ENCODE measurements at places on chromosomes 12 and 14.
A peak's percentile ranks its signal among the peaks of the same experiment; 100 is the strongest.

DNA sequence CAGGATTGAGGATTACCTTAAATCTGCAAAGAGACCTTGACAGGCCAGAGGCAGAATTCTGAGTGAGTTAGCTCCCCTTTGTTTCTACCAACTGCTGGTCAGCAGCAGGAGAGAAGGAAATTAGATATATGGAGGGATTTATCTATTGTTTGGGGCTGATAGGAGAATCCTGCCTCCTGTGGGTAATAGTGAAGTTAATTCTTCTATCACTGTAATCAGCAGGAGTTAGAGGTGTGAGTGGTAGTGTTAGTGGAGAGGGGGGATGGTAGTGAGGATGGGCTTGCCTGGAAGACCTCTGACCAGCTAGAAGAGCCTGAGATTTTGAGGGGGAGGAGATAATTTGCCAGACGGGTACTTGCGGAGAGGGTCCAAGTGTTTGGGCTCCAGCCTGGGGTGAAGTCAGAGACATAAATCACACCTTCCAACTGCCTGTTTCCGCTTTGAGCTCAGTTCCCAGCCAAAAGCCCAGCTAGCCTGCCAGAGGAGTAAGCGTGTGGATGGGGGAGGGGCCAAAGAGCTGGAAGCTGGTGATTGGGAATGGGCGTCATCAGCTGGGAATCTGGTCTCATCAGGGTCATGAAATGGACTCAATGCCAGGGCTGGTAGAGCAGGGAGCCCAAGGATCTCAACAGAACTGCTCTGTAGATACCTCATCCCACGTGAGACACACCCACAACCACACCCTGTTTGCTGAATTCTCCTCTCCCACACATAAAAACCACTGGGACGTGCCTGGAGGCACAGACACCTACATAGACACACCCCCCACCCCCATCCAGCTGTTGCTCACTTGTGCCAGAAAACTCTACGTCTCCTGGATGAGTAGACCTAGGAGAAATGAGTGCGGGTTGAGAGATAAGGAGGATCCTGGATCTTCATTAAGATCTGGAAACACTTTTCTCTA lies 13.1 kb upstream of the ITGA5 start:
- peak; percentile 67 for DNase-seq

DNA sequence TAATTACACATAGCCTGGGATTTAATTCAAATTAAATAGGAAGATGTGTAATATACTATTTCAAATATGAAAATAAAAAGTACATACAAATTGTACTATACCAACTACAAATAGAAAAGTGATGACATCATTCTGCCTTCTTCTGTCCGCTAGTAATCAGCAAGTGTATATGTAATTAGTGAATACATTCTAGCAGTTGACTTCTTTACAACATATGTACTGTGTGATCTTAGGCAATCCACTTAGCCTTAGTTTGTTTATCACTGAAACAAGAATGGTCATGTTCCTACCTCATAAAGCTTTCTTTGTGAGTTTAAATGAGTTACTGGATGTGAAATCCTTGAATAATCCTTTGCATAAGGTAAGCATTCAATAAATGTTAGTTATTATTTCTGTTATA lies 7.8 kb upstream of the LUM start:
- DNase-seq: no peak

DNA sequence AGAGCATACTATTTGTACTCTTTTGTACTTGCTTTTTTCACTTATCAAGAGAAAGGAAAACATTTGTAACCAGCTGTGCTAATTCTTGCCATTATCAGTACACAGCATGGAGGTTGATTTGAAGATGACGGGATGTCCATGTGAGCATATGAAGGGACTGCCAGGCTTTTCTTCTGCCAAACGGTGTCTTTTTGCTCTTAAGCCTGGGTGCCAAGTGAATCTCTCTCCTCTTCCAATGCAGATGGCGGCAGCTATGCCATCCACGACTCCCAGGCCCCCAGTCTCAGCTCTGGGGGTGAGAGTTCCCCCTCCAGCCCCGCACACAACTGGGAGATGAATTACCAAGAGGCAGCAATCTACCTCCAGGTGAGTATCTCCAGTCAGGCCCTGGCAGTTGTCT lies 38.9 kb downstream of the TPCN1 start:
- no peak for DNase-seq

GRCh38 chr14:60095231-60095630 lies 3.5 kb downstream of the PCNX4 start:
- DNase-seq: no peak

DNA sequence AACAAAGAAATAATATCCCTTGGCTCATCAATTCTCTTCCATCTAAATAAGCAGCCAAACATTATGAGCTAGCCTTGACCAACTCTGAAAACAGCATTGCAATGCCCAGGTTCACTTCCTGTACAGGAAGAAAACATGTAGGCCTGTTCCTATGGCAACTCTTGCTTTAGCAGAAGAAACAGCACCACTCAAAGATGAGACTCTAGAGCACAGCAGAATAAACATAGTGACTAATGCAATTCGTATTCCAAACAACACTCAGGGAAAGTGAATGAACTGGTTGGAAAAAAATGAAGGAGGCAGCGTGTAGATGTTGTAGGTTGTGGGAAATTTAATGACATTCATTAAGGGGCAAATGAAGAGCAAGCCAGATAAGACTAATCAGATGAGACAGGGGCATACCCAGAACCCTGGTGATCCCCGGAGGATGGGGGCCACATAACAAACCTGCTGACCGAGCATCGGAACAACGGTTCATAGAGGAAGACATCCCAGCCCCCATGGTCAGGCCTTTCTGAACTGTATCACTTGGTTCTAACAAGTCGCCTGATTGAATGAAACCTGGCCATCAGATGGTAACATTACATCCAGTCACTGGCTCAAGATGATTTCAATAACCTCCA lies 9.0 kb downstream of the ARHGDIB start:
- DNase-seq: no peak

DNA sequence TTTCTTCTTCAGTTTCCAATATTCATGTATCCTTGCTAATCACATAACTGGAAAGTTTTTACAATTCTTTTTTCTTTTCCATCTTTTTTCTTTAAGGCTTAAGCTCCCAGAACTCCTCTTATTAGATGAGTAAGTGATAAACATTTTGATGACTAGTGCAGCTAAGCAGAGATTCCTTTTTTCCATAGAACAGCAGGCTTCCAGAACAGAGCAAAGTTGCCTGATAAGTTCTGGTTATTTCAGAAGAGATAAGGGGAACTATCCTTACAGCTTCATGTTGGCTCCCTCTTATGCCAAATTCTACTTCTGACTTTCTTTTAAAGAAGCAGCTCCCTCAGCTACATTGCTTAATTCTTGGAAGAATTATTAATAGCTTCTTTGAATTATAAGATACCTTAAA lies 194.7 kb upstream of the FAR2 start:
- no peak for DNase-seq

- DNase-seq: no peak
Observed at GRCh38 chr12:65532764-65533163, 254.3 kb downstream of the MSRB3 start.

DNA sequence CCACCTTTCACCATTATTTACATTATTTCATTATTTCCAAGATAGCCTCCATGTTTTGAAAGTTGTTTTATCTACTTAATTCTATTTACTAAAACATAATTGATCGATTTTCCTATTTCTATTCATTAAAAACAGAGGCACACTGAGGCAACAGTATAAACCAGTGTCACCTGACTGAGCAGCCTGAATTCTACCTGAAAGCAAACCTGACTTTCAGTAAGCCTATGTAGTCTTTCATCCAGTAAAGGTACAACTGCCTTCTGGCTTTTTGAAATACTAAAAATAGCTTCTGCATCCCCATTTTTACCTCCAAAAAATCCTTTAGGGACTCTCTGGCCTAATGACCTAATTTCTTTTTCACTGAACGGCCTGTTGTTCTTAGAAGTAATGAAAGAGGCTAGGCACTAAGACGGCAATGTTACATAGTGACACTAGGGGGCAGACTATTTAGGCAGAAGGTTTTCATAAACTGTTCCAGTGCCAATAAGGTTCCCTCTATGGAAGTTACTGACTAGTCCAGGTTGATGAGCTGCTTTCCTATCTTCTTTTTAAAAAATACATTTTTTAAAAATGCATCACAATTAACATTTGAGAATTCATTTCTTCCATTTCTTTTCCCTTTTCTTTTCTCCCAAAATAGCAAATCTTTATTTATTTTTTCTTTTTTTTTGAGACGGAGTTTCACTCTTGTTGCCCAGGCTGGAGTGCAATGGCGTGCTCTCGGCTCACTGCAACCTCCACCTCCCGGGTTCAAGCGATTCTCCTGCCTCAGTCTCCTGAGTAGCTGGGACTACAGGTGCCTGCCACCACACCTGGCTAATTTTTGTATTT lies 17.5 kb downstream of the ANAPC5 start:
- DNase-seq: no peak

GRCh38 chr12:92614502-92614901 lies 88.3 kb upstream of the PLEKHG7 start:
- DNase-seq: no peak

DNA sequence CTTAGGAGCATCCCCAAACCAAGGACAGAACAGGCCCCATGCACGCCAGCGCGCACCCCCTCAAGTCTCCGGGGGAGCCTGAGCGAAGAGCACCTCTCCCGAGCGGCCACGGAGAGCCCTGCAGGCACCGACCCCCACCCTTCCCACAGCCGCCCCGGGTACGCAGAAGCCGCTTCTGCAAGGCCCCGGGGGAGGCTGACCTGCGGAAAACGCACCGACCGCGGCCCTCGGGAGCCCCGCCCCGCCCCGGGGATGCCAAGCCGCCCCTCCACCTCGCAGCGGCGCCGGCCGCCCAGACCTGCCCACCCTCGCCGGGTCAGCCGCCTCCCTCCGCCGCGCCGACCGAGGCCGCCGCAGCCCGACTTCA lies 385 bp downstream of the CAPRIN2 start:
- no peak for DNase-seq

Data from left lobe of liver (tissue), 2 donors.